ENCODE measurements at places on chromosomes 16 and 17.

GRCh38 chr17:74303305-74303704 is 22.7 kb upstream of the KIF19 start:
- no peak for DNase-seq

- DNase-seq: no peak
Measured at GRCh38 chr17:74746376-74746775, 2.1 kb upstream of the NHERF1 start.

DNA sequence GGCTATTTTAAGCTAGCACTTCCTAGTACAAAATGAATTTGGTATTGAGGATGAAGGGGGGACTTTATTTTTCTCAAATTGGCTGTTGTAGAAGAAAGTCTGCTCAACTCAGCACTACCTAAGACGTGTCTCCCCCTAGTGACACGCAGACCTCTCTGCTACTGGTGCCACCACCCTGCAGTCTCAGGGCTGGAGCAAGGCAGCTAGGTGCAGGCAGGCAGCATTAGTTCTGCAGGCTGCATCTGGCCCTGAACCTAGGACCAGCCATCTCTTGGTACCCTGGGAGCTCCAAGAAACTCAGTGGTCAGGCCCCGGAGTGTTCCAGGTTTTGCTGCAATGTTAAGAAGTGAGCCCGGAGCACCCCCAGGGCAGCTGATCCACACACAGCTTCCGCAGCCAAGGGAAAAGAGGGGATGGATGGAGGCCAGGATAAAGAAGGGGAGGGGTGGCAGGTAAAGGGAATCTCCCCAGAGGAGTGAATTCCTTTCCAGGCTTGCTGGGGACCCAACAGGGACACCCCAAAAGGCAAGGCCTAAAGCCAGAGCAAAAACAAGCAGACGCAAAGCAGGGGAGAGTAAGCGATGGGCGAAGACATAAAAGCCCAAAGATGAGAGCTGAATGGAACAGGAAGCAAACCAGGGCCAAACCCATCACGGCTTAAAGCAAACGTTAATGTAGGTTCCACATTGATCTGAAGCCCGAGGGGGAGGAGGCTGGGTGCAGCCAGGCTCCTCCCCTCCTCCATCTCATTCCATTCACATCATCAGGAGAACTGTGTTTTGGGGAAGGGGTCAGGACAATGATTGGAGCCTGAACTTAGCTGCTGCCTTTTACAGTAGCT is 200.5 kb downstream of the ZFHX3 start:
- DNase-seq: no peak

- DNase-seq: no peak
Measured at GRCh38 chr16:88703486-88704309, 2.5 kb downstream of the RNF166 start.

- no peak for DNase-seq
Measured at GRCh38 chr16:50207652-50208051, 54.5 kb downstream of the TENT4B start.

DNA sequence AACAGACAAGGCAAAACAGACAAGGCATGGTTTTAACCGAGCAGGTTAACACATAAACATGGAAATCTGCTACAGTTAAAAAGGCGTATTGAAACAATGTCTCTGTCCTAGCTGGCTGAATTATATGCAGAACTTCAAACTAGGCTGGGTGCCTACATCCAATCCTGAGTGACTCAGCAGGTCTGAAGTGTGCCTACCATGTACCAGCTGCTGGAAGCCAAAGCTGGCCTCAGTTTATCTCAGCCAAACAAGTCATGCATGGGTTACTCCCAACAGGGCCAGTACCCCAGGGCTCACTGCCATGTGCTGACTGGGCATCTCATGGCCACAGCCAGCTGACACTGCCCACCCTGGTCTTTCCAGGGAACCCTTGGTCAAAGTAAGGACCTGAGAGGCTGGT is 4.0 kb downstream of the C1QBP start:
- DNase-seq: no peak

DNA sequence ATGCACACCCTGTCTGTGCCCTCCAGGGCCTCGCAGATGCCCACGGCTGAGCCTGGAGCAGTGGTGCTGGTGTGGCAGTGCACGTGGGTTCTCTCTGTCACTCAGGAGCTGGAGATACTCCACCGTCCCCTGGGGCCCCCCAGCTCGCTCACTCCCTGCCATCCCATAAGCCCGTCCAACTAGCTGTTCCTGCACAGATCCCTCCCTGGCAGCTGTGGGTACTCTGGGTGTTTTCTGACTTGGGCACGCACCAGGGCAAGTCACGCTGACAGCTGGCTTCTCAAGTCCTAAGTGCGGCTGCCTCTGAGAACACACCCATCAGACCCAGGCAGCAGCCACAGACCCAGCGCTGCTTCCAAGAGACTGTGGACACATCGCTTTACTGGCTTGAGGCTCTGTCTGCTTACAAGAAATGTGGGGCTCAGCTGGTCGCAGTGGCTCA is 25.4 kb upstream of the ITGB4 start:
- DNase-seq: no peak

GRCh38 chr17:9179602-9180001 is 158.3 kb downstream of the NTN1 start:
- DNase-seq: no peak

DNA sequence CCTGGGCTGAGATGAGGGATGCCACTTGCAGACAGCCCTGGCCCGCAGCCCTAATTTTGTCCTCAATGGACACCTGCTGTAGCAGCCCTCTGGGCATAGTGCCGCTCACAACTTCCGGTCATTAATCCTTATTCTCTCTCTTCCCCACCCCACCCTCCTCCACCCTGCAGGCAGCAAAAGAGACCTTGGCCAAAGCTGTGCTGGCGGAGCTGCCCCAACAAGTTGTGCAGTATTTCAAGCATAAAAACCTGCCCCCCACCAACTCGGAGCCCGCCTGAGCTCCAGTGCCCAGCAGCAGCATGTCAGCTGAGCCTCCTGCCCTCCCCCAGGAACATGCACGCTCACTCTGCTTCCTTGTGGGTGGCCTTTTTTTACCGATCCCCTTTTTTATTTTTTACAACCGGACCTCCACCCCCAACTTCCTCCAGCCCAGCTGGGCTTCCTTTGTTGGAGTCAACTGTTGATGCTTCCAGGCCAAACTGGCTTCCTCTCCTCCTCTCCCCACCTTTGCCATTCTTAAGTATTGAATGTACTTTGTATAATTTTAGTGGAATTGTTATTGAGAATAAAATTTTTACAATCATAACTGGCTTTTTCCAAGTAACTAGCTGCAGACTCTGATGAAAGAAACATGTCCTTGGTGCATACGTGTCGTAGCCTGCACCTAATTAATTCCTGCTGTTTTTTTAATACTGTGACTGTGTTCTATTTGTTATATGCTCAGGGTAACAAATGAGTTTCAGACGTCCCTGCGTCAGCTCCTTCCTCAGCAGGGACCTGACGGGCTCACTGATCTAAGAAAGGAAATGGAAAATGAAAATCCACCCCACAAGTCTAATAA is 38.2 kb downstream of the PSME3IP1 start:
- no peak for DNase-seq

GRCh38 chr16:17474572-17474971 is 3.8 kb upstream of the XYLT1 start:
- DNase-seq: no peak

DNA sequence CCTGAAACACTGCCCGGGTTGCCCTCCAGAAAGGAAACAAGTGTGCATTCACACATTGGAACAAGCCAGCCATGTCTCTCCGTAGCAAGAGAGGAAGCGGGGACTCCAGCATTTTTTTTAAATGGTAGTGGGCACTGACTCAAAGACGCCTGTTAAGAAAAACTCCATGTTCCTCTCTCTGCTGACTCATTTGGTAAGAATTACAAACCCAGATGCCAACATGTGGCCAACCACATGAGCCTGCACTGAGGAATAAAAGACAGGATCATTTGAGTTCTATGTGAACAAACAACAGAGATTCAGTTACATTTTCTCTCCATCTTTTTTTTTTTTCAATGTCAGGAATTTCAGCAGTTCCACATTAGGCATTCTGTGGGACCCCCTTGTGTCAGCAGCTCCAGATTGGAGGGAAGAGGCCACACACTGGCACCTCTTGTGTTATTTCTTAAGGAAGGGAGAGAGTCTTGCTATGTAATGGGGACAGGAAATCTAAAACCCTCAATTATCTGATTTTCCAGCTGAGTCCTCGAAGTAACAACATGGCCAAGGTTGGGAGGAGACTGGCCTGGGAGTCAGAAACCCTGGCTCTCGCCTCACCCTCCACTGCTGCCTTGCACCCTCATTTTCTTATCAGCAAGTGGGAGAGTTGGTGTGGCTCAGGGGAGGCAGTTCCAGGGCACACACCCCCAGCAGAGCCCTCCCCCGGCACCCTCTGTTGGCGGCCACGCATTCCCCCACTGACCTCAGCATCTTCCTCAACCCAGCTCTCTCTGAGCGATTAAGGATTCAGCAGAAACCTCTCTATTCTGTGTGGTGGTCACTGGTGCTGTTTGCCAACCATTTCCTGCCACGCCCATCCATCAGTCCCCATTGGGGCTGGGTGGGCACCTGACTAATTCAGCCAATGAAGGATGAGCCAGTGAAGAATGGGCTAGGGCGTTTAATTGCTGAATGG is 173.0 kb downstream of the FOXL1 start:
- no peak for DNase-seq

- DNase-seq: no peak
Measured at GRCh38 chr17:78523934-78524655, 53.1 kb downstream of the DNAH17 start.

- no peak for DNase-seq
Measured at GRCh38 chr16:764848-765487, 4.4 kb downstream of the MSLN start.

DNA sequence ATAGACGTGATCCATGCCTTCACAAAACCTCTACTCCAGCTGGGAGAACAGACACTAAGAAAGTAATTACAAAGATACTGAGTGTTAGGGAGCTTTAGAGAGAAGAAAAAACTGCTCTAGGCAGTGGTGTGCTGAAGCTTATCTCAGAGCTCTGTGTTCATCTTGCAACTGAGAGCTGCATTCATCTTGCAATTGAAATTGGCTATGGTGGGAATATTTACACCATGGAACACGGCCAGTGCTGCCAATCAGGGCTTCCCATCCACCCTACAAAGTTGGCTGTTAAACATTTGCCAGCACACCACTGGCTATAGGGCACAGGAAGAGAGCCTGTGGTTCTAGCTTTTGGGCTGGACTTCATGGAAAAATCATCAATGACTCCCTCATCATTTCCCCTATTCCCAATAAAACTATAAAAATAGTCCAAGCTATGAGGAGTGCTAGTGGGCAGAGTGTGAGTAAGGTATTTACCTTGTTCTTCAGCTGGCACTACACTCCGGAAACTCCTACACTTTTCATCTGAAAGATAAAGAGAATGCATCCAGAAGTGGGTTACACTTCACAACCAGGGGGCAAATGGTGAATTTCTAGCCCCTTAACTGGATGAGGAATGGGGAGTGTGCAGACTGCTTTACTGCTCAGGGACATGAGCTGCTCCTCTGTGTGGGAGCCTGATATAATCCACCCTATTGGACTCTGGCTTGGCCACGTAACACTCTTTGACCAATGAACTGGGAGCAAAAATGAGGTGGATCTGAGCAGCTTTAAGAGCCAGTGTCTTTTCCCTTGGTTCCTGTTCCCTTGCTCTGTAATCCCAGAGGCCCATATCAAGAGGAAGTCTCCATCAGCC is 11.6 kb downstream of the GSG1L2 start:
- no peak for DNase-seq

- no peak for DNase-seq
Measured at GRCh38 chr17:78279360-78279990, 48.0 kb downstream of the TMEM235 start.

DNA sequence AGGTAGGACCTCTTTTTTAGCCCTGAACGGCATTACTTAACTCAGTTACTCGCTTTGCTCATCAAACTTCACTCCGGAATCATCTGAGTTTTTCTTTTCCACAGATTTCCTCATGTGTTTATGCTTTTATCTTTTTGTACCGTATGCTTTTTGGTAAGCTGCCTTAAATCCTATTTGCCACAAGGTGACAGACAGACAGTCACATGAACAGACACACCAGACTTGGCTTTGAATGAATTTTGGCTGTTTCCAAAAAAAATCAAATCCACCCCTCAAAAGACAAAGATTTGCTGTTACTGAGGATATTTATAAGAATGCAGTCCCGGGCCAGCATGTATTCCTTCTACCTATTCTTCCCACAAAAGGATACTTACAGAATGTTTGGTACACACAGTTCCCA is 10.9 kb downstream of the GAS7 start:
- DNase-seq: no peak

- DNase-seq: no peak
Measured at GRCh38 chr17:40873801-40874200, 6.8 kb upstream of the KRT12 start.
